Common myeloid progenitor, CD34-positive (primary cell): ENCODE measurements at places on chromosomes 11 and 22.
A peak's percentile ranks its signal among the peaks of the same experiment; 100 is the strongest.

GRCh38 chr11:11563200-11563975, 58.4 kb downstream of the GALNT18 start:
- DNase-seq, result no peak

DNA sequence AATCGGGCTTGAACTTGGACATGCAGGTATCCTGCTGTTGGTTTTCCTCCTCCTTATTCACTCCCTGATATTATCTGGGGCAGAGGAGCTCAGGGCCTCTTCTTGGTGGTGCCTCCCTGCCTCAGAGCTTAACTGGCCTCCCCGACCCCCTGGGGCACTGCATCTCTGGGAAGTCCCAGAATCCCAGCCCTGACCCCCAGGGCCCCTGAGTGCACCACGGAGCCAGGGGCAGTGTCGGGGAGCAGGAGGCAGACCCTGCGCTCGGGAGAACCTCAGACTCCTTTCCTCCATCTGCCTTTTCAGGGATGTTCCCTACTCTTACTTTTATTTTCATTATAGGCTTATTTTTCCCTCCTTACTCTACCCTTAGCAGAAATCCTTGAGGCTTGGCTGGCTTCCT, 537.0 kb downstream of the BRD1 start:
- no peak for DNase-seq

- DNase-seq, result no peak
Observed at GRCh38 chr11:528815-529727, 6.3 kb downstream of the HRAS start.

DNA sequence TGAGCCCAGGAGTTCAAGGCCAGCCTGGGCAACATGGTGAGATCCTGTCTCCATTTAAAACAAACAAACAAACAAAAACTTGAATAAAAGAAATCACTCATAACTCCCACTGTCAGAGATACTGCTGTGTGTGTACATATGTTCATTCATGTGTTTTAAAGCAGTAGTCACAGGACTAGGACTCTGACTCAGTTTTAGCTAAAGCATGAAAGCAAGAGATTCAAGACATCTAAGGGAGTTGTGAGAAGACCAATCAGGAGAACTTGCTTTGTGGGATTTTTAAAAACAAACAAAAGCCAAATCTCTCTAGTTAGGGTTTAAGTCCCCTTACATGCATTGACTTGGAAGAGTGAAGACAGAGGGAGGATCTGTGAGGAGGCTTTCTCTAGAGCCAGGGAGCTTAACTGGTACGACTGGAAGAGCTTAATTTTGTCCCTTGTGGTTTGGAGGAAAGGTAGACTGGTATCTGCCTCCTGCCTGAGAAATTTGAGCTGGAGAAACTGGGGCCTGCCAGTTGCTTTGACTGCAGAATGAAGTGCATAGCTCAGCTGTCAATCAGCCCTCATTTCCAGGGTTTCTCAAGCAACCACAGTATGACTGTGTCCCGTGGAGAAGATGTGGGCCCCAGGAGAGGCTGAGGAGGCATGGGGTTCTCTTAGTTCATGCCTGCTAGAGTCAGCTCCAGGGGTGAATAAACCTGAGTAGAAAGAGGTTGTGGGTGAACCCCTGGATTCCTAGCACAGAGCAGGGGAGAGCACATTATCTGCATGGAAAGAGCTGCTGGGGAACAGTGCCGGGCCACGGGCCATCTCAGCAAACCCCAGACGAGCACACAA, 30.6 kb downstream of the EXPH5 start:
- DNase-seq, result no peak

DNA sequence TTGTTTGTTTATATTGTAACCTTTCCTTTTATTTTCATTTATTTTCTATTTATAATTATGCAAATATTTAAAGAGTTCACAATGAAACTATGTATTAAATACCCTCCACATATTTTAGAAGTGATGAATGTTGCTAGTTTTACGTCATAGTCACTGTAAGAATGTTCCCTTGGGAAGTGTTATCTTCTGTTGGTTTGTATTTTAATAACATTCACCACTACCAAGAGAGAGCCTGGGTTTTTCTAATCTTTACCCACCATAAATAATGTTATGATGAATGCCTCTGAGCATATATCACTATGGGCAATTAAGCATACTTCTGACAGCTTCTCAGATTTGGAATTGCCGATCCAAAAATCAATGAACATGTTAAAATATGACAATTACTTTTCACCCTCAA, 80.7 kb downstream of the GGT1 start:
- no peak for DNase-seq

DNA sequence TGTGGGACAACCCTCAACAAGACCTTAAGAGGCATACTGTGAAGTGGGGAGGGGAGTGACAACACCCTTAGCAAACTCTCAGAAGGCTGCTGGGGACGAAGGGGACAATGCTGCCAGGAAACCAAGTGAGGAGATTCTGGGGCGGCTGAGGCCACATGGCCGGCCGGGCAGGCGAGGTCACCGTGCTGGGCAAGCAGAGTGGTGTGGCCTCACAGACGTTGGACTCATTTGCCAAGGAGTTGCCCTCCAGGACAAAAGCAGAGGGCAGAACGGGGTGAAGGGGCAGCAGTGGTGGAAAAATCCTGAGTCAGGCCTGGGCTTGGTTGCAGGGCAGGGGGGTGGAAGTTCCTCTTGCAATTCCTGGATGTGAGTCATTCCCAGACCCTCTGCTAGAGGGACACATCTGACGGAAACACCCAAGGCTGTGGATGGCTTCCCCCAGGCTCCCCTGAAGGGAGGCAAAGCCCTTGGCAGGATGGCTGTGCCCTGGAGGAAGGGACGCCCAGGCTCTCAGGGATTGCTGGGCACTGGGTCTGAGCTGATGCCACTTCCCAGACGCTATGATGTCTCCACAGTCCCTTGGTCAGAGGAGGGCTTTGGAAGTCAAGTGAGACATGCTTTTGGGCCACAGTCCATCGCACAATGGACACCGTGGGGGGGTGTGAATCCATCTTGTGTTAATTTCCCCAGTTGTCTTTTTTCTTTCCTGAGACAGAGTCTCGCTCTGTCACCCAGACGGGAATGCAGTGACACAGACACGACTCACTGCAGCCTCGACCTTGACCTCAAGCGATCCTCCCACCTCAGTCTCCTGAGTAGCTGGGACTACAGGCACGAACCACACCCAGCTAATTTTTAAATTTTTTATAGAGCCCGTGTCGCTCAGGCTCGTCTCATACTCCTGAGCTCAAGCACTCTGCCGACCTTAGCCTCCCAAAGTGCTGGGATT, 16.2 kb upstream of the SHANK3 start:
- DNase-seq, result peak; percentile 77

GRCh38 chr11:134612140-134613030, 200.3 kb upstream of the B3GAT1 start:
- DNase-seq, result no peak

DNA sequence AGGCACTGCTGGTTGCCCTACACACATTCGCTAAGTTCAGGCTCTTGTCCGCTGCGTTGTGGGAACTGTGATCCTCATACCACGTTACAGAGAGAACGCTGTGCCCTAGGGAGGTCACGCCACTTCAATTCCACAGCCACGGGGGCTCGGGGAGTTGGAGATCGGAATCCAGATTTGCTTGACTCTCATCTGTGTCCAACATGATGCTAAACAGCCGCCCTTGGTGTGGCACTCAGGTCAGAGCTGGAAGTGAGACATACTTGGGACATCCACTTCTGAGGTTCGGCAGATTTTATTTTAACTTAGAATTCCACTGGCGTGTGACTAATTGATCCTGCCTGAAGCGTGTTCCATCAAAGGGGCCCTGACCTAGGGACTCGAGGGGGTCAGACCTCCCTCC, 41.7 kb downstream of the RIBC2 start:
- no peak for DNase-seq

DNA sequence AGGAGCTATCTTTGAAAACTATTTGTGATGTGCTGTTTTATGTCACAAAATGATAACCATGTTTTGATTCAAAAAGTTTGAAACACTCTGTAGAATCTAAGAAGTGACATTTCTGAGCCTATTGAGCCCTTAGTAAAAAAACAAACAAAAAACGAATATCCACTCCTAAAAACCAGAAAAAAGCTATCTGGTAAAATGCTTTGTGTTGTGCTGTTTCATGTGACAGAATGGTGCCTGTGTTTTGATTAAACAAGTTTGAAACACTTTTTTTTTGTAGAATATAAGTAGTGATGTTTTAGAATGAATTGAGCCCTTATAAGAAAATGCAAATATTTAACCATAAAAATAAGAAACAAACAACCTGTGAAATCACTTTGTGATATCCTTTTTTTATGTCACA, 105.2 kb upstream of the VPREB1 start:
- no peak for DNase-seq

DNA sequence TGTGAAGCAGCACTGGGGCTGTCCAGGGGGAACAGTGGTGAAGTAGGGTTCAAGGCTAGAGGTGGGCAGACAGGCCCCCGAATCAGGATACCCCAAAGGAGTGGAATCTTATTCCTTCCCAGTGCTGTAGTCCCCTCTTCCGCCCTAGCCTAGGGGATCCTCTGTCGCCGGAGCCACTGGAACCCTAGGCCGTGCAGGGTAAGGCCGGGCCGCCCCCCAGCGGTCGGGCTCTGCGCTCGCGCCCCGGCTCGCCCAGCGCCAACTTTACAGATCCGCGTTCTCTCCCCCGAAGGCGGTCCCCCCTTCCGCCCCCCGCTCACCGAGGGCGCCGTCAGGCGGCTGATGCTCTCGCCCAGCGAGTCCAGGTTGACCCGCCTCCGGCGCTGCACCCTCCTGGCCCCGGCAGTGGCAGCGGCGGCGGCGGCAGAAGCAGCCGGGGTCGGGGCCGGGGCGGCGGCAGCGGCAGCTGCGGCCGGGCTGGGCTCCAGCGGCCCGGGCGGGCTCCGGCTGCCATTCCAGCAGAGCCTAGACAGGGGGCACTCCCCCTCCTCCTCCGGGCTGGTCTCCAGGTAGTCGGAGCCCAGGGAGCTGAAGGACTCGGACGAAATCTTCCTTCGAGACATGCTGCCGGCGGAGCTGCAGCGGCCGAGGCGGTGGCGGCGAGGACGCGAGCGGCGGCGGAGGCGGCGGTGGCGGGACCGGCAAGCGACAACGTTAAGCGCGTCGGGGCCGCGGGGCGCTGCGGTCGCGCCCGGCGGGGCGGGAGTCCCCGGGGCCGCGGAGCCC, 650 bp downstream of the GUCY1A2 start:
- no peak for DNase-seq

GRCh38 chr11:1126935-1127663, 30.7 kb upstream of the MUC5AC start:
- no peak for DNase-seq

DNA sequence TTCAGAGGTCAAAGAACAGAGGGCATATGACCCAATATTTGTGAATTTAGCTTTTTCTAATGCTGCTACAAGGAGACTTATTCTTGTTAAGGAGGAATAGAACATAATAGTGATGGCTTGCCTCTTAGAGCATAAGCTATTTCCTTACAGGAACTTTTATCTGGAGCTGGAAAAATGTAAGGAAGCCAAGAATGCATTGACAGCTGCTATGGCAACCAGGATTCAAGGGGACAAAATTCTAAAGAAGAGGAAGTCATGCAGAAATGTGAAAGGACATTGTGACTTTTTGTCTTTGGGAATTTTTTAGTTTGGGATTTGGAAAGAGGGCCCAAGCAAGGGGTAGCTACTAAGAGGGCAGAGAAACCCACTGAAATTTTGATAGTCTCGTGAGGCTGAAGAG, 51.1 kb downstream of the EHF start:
- DNase-seq, result no peak

GRCh38 chr11:4751201-4751600, 18.5 kb downstream of the OR51F1 start:
- DNase-seq, result no peak

DNA sequence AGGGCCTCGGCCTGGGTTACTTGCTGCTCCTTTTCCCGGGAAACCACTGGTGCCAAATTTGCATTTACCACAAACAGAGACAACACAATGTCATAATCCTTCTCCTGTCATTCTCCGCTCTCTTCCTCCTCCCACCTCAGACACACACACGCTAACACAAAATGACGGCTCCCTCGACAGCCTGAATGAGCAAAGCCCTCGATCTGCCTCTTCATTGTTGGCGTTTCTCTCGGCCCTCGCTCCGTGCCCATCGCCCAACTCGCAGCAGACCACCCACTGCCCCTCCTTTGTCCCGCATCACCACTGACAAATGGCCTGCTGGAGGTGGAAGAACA, 12.5 kb upstream of the TCF20 start:
- no peak for DNase-seq

DNA sequence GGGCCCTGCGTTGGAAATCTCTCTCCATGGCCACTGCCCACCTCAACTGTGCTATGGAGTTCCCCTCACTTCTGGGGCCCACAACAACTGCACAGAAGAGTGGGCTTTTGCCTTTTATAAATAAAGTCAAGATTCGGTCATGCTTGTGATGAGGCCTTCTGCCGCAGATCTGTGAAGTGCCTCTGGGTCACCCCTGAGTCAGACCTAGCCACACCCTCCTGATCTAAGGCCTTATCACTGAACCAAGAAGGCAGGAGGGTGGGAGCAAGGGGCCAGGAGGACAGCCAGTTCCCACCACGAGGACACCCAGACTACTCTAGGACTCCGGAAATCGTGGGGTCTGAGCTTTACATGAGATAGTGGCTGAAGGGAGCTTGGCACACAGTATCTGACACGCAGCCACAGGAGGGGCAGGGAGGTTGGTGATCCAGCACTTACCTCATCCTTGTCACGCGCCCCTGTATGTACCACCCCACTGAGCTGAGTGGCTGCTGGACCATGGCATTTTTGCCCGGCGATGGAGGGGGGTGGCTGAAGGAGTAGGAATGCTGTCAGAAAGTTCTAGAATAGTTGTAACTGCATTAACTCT, 115.7 kb downstream of the ABTB2 start:
- DNase-seq, result peak; percentile 56

GRCh38 chr11:17840101-17840548, 105.5 kb downstream of the KCNC1 start:
- no peak for DNase-seq

- DNase-seq, result no peak
Observed at GRCh38 chr11:9853929-9854552, 190.2 kb downstream of the SWAP70 start.
